ENCODE measurements at places on chromosomes 1 and 21.
A peak's percentile ranks its signal among the peaks of the same experiment; 100 is the strongest.

GRCh38 chr1:167057241-167057688, 32.9 kb downstream of the GPA33 start:
- DNase-seq, result peak; percentile 80

DNA sequence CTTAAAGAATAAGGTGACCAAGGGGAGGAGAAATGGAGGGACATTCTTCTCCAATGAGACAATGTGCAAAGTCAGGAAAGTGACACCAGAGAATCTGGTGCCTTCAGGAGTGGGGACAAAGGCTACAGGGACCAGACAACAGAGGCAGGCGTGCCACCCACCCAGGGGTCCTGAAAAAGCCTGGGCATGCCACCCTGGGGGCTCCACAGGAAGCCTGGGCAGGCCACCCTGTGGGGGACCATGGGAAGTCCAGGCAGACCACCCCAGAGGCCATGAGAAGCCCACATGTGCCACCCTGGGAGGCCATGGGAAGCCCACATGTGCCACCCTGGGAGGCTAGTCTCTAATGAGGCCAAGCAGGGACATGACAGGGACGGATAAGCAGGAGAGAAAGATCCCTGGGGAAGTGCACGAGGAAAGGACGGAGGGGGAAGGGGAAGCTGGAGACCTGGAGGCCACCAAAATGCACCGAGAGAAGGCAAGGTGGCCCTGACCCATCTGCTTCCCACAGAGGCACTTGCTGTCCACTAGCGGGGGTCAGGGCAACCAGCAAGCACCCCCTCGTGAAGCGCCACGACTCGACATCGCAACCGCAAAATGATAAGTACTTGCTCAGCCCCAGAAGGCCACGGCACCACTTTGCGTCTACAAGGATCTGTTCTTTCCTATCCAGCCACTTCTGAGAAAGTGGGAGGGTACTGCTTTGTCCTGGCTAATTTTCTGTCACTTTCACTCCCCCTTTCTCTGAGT, 7.2 kb upstream of the PDE9A start:
- DNase-seq, result no peak

DNA sequence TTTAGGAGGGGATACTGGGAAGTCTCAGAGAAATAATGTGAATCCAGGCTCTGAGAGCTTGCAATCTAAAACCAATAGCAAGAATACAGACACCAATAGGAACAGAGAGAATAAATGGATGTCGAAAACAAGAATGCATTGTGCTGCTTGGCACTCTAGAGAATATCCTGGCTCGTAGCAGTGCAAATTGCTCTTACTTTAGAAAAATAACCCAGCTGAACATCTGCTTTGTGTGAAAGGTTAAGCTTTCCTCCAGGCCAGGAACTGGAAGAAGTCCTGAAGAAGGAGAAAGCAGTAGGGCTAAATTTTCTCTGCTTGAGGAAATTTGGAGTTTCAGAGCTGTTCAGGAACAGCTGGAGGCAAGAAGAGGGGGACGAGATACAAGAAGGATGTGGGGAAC, 382.3 kb downstream of the HHIPL2 start:
- DNase-seq, result no peak

- no peak for DNase-seq
These were observed 299.9 kb upstream of the PLXNA2 start for GRCh38 chr1:208544053-208544452.

- no peak for DNase-seq
These were observed 115.1 kb downstream of the ETS2 start for GRCh38 chr21:38920631-38921398.

- no peak for DNase-seq
These were observed 80.4 kb downstream of the ITPKB start for GRCh38 chr1:226658546-226659125.

Data from NCI-H187 (cell line).